ENCODE measurements at places on chromosomes 3 and 15.

- DNase-seq = no peak
Observed at GRCh38 chr3:117101697-117102096, 392.1 kb downstream of the TUSC7 start.

DNA sequence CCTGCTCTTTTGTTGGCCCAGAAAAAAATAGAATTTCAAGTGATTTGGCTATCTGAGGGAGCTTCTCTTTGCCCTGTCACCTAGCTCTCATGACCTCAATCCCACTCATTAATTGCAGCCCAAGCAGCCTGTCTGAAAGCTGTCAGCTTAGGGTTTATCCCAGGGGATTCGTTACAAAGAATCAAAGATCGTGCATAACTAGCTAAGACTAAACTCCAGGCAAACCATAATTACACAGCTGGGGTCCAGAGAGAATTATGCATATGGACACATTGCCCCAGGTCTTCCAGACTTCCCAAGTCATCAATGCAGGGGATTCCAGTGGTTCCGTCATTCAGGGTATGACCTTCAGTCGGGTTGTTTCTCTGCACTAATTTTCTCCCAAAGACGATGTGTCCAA lies 91.6 kb upstream of the CBLB start:
- no peak for DNase-seq

GRCh38 chr3:139119331-139120025 lies 74.8 kb upstream of the PRR23C start:
- DNase-seq = no peak

DNA sequence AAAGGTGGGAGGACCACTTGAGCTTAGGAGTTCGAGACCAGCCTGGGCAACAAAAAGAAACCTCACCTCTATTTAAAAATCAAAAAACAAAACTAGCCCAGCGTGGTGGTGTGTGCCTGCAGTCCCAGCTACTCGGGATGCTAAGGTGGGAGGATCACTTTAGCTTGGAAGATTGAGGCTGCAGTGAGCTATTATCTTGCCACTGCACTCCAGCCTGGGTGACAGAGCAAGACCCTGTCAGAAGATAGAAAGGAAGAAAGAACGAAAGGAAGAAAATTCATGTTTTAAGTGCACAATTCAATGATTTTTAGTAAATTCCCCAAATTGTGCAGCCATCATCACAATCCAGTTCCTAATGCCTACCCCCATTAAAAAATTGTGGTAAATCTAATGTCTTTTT lies 7.8 kb downstream of the FSD2 start:
- DNase-seq = no peak

GRCh38 chr3:99943931-99944761 lies 126.5 kb downstream of the CMSS1 start:
- no peak for DNase-seq

GRCh38 chr15:93065641-93066045 lies 23.4 kb downstream of the RGMA start:
- DNase-seq = no peak
